Stimulated activated CD4-positive, alpha-beta T cell treated with anti-CD3 and anti-CD28 coated beads, Interleukin-15, amount 100 ng/mL, for 1 hour (primary cell): ENCODE measurements at places on chromosomes 5 and 9.

DNA sequence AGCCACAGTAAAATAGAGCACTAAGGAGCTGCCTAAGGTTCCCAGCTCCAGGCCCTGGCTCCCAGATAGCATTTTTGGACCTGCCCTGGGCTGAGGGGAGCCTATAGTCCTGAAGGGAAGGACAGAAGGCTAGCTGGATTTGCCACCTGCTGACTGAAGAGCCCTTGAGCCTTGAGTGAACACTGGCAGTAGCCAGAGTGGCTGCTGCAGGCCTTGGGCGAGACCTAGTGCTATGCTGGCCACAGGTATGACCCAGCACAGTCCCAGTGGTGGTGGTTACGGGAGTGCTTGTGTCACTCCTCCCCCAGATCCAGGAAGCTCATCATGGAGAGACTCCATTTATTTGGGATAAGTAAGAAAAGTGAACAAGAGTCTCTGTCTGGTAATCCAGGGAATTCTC lies 10.3 kb upstream of the STX17 start:
- no peak for DNase-seq

DNA sequence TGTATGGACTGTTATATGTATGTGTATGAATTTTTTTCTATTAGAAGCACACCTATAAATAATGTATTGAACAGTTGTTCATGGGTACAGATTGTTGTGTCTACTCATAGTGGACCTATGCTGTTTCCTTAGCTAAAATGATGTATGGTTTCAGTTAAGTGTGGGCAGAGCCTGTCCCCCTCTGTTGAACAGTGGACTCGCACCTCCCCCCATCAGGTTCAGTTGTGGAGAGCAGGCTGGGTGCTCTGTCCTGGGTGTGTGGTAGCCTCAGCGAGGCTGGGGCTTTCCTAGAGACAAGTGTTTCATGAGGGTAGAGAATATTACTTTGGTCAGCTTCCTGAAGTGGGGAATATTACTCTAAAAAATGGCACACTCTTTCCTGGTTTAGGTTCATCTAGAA lies 47.4 kb upstream of the LRRTM2 start:
- no peak for DNase-seq

GRCh38 chr9:274406-274805 lies 59.7 kb downstream of the DOCK8 start:
- DNase-seq = no peak

DNA sequence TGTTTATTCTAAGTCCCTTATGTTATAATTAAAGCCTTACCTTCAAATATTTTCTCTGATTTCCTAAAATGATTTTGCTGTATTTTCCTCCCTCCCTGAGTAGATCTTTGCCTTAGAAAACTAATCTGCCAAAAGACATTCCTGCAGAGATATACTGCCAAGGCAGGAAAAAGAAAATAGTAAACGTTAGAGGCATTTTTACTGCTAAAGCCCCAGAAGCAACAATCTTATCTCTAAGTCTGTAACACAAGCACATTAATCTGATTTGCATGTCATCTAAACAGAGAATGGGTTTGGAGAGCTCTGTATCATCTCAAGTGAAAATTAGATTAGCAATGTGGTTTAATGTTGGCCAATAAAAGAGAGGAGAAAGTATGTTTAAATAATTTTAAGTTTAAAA lies 847.7 kb downstream of the MAT2B start:
- DNase-seq = no peak

GRCh38 chr9:125121146-125121545 lies 22.2 kb downstream of the SCAI start:
- DNase-seq = no peak

- no peak for DNase-seq
Observed at GRCh38 chr9:133735415-133735775, 2.8 kb downstream of the SARDH start.

- no peak for DNase-seq
Observed at GRCh38 chr5:67246108-67246507, 49.5 kb upstream of the CD180 start.

DNA sequence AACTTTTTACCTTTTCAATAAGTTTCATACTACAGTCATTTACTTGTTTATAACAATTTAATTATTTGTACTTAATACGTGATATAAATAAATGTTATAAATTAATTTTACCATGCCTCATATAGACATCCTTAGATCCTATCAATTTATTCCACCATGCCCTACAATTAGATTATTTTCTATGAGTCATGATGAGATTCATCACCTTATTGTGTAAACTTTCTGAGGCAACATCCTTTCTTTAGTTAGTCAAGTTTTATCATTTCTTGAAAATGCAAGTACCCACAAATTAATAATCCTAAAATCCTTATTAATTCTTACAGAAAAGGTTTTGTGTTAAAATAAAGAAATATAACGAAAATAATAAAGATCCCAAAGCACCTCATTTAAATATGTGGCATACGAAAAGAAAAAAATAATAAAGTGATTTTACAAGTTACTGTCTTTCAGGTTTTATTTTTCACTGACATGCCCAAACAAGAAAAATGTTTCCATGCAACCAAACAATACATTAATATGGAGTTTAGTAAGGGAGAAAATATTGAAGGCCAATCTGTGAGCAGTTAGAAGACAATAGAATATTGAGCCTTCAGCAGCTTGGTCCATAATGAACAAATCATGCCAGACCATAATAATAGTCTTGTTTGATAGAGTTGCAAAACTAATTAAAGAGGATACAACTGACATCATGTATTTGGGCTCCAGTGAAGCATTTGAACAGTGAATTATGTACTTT lies 188.7 kb upstream of the MRPS30 start:
- no peak for DNase-seq

DNA sequence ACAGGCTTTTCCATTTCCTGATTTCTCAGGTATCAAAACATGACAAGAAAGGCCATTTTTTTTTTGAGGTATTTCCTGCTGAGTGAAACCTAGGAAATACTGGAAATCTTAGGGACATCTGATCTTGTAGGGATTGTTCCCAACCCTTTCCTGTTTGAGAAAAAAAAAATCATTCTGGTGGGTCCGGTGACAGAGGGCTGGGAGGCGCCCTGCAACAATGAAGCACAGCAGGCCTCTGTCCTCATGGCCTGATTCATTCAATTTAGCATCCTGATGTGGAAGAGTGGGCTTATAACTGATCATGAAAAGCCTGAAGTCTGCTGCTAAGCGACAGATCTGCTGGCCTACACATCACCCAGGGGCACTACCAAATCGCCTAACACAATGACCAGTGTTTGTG lies 3.0 kb upstream of the C9orf153 start:
- DNase-seq = no peak

DNA sequence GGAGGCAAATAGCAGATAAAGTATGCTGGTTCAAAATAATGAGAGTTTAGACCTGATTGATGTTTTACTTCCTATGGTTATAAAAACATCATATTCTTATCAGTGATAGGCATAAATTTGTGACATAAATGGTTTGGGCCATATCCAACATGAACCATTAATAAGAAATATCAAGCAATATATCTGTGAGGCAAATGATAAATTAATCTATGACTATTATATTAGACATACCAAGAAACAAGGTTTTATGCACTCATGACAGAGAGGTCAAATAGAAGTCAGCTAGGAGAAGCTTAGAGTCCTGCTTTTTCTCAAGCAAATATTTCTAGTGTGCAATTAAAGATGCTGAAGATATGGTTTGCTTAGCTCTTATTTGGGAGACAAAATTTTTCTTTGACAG lies 10.4 kb downstream of the SMIM3 start:
- DNase-seq = no peak

DNA sequence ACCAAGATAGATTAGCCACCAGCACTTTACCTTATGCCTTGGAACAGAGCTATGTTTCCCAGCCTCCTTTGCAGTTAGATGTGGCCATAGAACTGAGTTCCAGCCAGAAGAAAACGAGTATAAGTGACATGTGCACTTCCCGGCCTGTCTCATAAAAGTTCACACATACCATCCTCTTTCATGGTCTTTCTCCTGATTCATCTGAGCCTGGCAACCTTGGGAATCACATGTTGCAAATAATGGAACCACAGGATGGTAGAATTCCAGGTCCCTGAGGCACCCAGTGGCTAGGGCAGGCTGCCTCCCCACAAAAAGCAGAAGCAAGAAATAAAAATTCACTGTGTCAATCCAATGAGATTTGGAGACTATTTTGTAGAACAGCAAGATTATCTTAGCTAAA lies 128.1 kb downstream of the PDE4D start:
- no peak for DNase-seq

DNA sequence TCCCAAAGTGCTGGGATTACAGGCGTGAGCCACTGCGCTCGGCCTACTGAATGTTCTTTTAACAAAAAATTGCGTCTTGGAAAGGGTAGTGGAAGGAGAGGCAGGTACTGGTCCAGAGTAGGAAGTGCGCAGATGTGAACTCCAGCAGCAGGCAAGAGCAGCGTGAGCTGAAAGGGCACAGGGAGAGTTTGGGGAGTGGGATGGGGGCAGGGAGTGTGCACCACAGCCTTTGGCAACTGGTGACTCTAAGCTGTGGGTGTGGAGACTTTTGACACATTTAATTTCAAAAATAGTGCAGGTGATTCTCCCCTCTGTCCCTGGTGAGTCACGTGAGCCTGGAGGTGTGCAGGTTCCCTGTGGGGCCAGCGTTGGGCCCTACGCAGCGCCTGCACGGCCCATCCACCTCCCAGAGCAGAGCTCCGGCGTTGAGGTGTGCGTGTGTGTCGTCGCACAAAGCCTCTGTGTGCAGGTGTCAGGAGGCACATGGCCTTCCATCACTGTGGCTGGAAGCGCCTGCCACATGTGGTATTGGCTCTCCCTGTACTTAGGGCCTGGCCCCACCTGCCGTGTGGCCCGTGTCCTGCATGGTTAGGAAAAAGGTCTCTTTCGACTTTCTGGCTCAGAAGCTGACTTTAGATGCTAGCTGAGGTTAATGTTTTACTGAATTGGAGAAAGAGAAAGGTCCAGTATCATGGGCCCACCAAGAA lies 11.5 kb downstream of the SQSTM1 start:
- DNase-seq = no peak

GRCh38 chr5:127031863-127032232 lies 1.5 kb upstream of the MARCHF3 start:
- no peak for DNase-seq

GRCh38 chr5:71836559-71837112 lies 117.6 kb downstream of the CARTPT start:
- no peak for DNase-seq

GRCh38 chr9:9846557-9846956 lies 766.2 kb downstream of the PTPRD start:
- no peak for DNase-seq

DNA sequence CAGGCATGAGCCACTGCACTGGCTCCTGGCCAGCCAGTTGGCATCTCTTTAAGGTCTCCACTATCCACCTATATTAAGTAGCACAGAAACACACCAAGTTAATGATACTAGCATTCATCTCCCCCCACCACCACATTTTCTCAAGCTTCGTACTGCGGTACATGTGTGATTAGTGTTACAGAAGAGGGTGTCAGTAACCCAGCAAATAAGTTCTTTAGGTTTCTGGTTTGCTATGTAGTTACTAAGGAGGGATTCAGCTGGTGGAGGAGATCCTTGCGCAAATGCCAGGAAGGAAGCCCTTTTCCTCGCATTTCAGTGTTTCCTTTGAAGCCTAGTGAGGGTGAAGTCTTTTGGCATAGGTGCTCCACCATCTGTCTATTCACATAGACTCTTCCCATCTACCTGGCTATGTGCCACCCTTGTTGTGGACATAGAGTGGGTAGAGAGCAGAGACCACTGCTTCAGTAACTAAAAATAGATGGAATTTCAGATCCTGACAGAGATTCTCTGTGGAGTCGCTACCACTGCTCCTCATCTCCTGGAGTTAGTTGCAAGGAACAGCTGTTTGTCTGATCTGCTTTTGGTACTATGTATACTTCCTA lies 16.7 kb downstream of the UBE2D2 start:
- DNase-seq = no peak

DNA sequence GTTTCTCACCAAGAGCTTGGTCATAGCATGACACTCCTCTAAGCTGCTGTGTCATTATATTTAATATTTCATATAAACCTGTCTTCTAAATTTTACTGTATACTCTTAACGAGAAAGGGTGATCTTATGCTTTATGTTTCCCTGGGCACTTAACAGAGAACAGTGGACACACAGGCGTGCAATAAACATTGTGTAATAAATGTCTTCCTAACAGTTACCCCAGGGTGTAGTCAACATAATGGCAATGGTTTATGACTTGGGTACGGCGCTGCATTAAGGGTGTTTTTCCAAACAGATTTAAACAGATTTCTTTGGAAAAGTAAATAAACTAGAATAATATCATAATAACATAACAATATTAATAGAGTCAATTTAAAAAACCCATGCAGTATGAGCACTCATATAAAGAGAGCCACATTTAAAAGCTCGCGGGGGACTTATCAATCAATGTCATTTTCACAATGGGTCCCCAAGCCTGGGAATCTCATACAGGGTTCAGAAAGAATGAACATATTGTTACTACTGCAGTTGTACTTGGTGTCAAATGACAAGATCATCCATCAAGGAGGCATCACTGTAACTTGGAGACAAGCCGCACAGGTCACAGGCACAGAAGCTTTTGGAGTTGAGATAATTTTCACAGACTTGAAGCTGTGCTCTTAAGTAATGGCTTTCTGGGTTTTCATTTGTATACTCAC lies 376.4 kb downstream of the CTNND2 start:
- no peak for DNase-seq

DNA sequence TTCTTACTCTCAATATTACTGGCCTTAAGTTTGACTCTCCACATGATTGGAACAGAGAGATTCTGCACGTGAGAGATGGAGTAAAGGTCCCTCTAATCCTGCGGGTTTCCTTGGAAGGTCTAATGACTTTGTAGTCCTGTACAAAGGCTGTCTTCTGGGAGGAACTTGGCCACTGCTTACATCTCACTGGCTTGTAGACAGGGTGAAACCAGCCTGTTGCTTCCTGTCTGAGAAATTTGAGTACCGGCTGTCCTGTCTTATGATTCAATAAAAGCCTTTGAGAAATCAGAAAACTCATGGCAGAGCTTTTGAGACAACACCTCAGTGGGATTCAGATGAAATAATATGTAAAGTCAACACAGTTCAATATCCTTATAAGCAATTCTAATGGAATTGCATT lies 43.0 kb downstream of the IL31RA start:
- DNase-seq = no peak

DNA sequence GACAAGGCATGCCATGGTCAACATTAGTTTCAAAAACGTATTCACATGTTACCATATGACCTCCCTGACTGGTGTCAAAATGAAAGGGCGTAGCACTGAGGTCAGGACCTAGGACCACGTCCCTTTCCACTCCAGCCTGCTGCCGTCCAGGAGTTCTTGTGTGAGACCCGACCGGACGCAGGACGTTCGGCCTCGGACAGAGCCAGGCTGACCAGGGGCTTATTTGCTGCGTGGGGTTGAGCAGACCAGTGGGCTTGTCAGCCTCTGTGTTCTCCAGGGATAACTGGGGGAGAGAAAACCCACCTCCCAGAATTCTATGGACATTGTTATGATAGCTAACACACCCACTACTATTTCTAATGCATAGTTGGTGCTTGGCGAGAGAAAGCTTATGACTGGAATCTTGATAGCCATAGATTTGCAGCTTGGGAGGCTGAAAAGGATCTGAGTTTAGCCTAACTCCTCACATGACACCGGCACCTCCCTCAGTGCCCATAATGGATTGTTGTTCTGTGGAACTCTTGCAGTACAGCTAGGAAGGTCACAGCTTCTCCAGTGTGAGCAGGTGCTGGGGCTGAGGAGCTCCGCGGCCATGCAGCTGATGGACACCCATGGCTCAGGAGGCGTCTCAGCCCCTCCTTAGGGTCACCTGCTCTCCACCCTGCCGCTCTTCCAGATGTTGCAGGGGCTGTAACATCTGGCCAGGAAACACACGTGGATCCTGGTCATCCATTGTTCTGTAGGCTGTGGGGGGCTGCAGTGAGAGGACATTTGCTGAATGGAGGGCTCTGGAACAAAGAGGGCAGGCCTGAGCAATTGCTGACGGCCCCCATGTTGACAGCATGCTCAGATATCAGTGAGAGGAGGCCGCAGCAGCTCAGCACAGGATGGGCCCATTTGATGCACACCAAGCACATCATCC lies 368.4 kb downstream of the IRX2 start:
- DNase-seq = no peak
